ENCODE measurements at places on chromosomes 4 and X. TPM values are rescaled to one million over a fixed set of nuclear protein-coding genes. Genes with fewer than 3 reads are reported as not detected.

The SUPT20HL2 gene
- not detected for total RNA-seq

The HS6ST2 gene
- 6.6 TPM for total RNA-seq

The SYTL4 gene
- total RNA-seq: 2.2 TPM

The GLRA3 gene
- total RNA-seq: 6.1 TPM

The PPEF2 gene
- under 0.01 TPM for total RNA-seq

The SHROOM2 gene
- total RNA-seq: 17.9 TPM

The PAGE1 gene
- 0.49 TPM for total RNA-seq

The CSAG3 gene
- total RNA-seq: not detected

The MAGEA2 gene
- not detected for total RNA-seq

The TLR1 gene
- total RNA-seq: 8.9 TPM

The HTR2C gene
- total RNA-seq: 1.5 TPM

The CENPI gene
- total RNA-seq: 5.4 TPM

The CFAP299 gene
- total RNA-seq: 0.74 TPM
